Neural progenitor cell (in vitro differentiated cells): ENCODE measurements at places on chromosomes 3 and 15. TPM values are rescaled to one million over a fixed set of nuclear protein-coding genes. Genes with fewer than 3 reads are reported as not detected.

DNA sequence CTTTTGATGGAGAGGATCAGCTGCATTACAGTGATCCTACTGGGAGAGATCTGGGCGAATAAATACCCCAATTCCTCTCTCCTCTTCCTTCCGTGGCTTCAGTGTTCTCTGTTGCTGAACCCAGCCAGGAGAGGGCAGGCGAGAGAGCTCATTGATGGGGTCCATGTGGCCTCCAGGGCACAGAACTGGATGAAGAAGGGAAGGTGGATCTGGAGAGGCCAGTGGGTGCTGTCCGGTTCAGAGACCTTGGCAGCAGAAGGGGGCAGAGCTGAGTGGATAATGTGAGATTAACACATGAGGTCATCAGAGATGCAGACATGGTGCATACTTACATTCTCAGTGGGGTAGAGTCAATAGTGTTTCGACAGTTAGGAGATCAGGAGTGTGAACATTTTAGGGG, 193.6 kb downstream of the CLSTN2 start:
- H3K4me3 ChIP-seq, result no peak overlapping the region
- no peaks in the 10 kb centered on the region for H3K4me1 ChIP-seq
- H3K27ac ChIP-seq, result no peak overlapping the region
- no peaks in the 10 kb centered on the region for H3K27me3 ChIP-seq
- H3K36me3 ChIP-seq, result no peaks in the 10 kb centered on the region
- DNase-seq, result peak; percentile 67

DNA sequence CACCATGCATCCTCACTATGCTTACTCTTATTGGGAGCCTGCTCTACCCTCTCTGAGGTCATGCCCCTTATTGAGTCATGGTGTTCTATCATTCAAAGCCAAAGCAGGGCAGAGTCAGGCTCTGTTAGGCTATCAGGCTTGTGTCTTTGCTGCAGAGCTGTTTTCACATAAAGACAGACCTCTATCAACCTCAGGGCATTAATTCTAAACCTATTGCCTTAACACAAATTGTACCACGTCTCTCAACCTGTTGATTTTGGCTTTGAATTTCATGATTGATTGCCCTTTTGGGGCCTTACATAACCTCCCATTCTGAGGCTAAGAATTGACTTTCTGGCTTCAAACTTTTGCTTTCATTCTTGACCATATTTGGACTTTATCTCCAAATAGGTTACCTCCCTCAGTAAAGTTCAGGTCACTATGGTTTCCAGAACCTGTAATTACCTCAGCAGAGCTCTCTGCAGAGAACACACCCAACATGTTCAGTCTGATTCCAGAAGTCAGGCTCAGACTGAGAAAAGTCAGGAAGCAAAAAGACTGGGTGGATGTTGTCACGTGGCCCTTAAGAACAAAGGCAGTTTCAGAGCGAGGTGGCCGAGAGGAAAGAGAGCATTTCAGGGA, 221.4 kb upstream of the NANOGP8 start:
- no peaks in the 10 kb centered on the region for H3K36me3 ChIP-seq
- H3K27ac ChIP-seq, result no peak overlapping the region
- peaks cover 13% of the 10 kb centered on the region for H3K4me1 ChIP-seq
- no peak overlapping the region for H3K4me3 ChIP-seq

SMAD6 gene
- total RNA-seq, result 3.4 and 9.4 TPM in 2 replicates

GRCh38 chr15:31245756-31246155, 80.9 kb upstream of the KLF13 start:
- H3K27me3 ChIP-seq, result no peaks in the 10 kb centered on the region
- no peak overlapping the region for H3K27ac ChIP-seq
- DNase-seq, result no peak
- no peaks in the 10 kb centered on the region for H3K36me3 ChIP-seq
- no peaks in the 10 kb centered on the region for H3K4me1 ChIP-seq
- H3K4me3 ChIP-seq, result no peak overlapping the region

ADAMTS9 gene
- 32.1 and 47.7 TPM in 2 replicates for total RNA-seq

TEX55 gene
- total RNA-seq, result not detected in 2 replicates

- H3K27me3 ChIP-seq, result no peaks in the 10 kb centered on the region
- H3K36me3 ChIP-seq, result no peaks in the 10 kb centered on the region
- H3K4me3 ChIP-seq, result no peak overlapping the region
- no peaks in the 10 kb centered on the region for H3K4me1 ChIP-seq
- DNase-seq, result no peak
Observed at GRCh38 chr15:100686725-100687473, 84.5 kb downstream of the ASB7 start.

DNA sequence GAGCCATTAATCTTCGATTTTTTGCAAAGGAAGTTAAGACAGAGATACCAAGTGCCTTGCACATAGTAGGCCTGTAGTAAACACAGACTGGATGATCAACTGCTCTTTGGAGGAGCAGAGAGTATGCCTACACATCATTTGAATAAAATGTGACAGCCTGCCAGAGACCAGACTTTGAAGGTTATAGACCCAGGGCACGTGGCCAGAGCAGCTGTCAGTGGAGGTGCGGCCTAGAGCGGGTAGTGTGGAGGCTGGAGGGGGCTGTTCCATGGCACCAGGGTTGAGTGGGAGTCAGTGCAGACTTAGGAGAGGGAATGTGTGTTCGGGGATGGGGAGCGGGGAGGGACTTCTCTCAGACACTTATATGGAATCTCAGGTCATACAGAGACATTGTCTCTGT, 80.8 kb downstream of the SMAD3 start:
- H3K27ac ChIP-seq, result peak overlapping the region; percentile 54
- no peak overlapping the region for H3K4me3 ChIP-seq
- no peak for DNase-seq
- no peaks in the 10 kb centered on the region for H3K27me3 ChIP-seq
- H3K4me1 ChIP-seq, result peaks cover 70% of the 10 kb centered on the region
